HS-27A (cell line): ENCODE measurements at places on chromosomes 12 and 14.

DNA sequence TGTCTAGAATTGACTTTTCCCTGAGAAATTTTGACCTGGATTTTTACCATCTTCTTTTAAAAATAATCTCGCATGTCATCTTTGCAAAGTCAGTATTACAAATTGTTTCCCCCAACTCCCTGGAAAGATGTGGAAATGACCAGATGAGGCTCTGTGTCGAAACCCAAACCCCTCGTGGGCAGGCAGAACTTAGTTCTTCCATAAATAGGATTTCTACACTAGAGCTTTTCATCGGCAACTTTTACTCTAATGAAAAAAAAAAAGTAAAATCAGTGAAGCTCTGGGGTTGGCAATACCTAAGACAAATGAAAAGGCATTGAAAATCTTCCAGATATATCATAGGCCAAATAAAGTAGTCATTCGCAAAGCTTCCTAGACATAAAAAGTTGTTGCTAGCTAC, 17.0 kb downstream of the SSPN start:
- no peak for DNase-seq

- DNase-seq: no peak
These were observed 49.4 kb downstream of the FERMT2 start for GRCh38 chr14:52901357-52901980.

DNA sequence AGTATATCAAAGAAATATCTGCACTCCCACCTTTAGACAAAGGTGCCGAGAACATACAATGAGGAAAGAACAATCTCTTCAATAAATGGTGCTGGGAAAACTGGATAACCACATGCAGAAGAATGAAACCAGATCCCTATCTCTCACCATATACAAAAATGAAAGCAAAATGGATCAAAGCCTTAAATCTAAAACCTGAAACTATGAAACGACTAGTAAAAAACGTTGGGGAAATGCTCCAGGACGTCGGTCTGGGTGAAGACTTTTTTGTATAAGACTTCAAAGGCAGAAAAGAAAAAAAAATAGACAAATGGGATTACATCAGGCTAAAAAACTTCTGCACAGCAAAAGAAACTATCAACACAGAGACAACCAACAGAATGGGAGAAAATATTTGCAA, 83.8 kb downstream of the PPM1A start:
- DNase-seq: no peak

DNA sequence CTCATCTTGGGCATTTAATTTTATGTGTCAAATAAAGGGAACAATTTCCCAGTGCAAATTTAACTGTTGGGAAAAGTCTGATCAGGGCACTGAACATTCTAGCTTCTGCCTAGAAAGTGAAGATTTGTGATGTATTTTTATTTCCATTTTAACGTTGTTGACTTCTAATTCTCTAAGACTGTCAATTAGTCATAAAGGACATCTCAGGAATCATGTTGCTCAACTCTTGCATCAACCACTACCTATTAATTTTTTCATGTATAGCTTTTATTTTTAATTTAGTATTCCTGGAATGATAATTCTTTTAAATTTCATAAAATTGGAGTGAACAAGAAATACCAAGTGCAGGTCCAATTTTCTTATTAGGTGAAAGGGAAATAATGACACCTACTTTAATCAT, 87.9 kb upstream of the METAP2 start:
- DNase-seq: no peak

- DNase-seq: no peak
These were observed 35.2 kb downstream of the UBE3B start for GRCh38 chr12:109512608-109513007.

GRCh38 chr12:45575417-45575816, 154.1 kb upstream of the ARID2 start:
- DNase-seq: no peak

- no peak for DNase-seq
These were observed 17.5 kb downstream of the APPL2 start for GRCh38 chr12:105218434-105218833.

GRCh38 chr12:117481470-117481869, 120.0 kb upstream of the NOS1 start:
- no peak for DNase-seq

- DNase-seq: no peak
These were observed 108.8 kb downstream of the PRKCH start for GRCh38 chr14:61430066-61430757.

DNA sequence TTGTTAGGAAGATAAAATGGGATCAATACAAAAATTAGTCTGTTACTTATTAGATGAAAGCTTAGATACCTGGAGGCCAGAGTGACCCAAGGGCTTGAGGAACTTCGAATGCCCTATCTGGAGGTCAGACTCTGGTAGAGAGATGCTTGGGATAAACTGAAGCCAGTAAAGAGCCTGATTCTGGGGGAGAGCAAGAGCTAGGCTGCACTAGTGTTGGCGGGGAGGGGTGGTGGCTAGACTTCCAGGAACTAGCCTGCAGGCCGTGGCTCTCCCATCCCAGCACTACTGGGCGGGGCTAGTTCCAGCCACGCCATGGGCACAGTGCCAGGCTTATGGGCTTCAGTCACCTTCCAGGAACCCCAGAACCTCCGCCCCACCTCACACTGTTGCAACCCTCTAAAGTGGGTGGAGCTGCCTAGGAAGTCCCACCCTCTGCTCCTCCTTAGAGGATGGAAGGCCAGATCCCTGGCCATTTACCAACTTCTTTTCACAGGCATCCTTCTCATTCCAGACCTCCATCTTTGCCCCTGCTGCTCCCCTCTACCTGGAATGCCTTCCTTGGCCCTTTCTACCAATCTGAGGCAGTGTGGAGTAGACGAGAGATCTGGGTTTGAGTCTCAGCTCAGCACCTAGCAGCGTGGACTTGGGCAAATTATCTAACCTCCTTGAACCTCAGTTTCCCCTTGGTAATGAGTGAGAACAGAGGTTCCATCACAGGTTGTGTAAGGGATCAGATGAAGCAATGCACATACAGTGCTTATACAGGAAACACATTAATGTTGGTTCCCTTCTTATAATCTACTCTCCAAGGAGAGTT, 6.3 kb upstream of the NFE2 start:
- DNase-seq: peak; percentile 72

GRCh38 chr12:130573235-130573634, 142.9 kb downstream of the RIMBP2 start:
- DNase-seq: no peak

DNA sequence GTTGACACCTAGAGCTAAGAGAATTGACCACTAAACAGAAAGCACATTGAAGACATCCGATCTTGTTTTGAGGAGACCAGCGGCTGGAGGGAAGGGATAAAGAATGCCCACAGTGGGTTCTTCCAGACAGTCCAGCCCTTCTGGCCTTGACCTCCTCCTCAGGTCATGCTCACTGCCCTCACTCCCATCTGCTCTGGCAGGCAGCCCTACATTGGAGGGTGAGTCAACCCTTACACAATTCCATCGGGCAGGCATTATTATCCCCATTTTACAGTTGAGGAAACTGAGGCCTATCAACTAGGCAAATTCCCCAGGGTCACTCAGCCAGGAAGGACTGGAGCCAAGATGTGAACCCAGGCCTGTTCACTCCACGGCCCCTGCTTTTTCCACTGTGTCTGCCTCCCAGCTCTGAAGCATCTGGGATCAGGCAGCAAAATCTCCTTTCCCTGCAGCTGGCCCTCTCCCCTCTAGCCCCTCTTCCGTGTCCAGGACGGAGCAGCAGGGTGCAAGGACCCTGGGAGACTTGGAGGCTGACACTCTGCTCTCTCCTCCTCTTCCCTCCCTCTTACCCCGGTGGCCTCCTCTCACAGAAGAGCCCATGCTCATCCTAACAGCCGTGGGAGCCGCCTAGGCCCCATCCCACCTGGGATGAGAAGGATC, 5.3 kb downstream of the SCNN1A start:
- no peak for DNase-seq

DNA sequence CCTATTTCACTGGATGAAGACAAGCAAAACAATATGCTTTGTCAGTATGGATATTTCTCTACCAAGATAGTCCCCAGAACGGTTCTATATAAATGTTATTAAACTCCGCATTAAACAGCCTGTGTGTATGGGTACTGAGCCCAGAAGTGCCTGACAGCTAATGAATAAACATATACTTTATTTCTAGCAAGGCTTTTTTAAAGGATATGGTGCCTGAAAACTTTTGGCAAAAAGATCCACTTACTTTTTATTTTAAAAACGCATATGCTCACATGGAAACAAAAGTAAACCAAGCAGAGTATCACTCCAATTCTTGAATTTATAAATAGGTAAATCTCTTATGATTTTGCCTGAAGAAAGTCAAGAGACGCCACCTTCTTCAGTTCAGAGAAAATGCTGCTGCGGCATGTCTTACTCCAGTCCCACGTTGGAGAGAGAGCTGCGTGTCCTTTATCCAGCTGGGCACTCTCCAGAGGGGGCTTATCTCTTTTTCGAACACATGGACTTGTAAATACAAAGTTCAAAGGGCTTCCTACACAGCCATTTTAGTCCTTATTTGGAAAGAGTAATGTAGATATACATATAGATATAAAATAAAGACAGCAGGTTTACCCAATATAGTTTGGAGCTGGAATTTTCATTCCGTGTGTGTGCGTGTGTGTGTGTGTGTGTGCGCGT, 264.2 kb downstream of the ADAMTS20 start:
- DNase-seq: no peak

DNA sequence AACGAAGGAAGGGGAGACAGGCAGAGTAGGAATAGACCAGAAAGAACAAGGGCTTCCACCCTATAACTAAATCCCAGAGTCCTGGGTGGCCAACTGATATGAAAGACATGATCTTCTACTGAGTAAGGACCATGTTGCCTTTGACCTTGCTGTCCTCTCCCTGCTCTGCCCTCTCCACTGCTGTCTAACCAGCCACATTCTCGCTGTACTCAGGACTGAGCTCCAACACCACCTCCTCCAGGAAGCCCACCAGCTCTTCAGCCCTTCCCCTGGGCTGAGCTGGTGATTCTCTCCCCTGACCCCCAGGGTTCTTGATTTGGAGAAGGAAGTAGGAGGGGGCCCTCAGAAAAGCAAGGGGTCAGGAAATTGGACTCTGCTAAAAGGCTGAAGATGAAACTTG, 159.2 kb downstream of the DICER1 start:
- DNase-seq: no peak

GRCh38 chr14:77682158-77682553, 25.7 kb downstream of the ALKBH1 start:
- DNase-seq: no peak

DNA sequence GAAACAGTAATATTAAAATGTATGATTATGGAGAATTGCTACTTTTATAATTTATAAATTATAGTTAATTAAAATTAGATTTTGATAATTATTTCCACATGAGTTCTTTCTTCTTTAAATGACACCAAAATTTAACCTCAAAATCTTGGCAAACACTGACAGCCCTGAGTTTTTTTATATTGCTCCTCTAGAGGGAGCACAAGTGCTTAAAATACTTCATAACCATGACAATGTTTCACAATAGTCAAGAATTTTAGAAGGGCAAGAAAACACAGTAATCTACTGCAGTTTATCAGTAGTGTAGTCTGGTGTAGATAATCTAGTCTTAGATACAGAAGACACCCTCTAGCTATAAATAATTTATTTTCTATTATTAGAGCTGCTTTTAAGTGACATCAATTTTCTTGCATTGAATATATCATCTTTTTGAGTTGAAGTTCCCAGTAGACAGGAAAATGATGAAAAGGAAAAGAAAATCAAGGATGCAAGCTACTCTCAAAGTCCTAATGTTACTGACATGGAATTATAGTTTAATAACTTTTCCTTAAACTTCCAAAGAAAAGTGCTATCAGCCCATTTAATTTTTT, 14.3 kb upstream of the PTGER2 start:
- peak; percentile 29 for DNase-seq

GRCh38 chr12:110289044-110289710, 8.1 kb downstream of the ATP2A2 start:
- DNase-seq: no peak

DNA sequence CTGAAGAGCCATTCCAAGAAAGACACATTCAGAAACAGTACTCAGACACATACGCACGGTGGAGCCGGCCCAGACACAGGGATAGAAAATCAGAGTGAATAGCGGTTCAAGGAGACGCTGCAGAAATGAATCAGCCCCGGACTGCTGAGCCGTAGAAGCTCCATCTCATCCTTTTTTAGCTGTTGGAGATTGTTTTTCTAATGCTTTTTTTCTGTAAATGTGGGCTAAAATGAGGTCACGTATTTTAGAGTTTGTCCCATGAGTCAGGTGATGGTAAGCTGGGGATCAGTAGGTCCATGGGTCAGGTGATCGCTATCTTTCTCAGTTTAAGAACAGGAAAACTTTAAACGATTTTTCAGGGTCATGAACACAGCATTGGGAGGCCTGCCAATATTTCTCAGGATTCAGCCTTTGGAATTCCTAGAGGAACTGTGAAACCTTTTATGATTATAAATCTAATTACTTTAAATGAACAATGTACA, 202.4 kb downstream of the ITPR2 start:
- DNase-seq: peak; percentile 91

DNA sequence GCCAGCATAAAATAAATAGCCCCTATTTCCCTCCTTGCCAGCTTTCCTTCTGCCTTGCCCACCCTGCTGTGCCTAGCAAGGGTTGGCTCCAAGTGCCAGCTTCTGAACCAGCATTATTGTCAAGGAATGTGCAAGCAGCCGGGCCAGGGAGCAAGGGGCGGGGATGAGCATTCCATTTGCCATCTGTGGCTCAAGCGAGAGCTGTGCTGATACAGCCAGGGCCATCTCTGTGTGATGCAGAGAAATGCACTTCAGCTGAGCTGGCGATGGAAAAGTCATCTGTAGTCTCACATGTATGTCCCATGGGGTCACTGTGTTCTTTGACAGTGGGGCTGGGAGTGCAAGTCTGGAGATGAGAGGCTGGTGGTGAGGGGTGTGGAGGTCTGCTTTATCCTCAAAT, 137.3 kb downstream of the SUDS3 start:
- peak; percentile 17 for DNase-seq

- no peak for DNase-seq
These were observed 11.8 kb upstream of the MYBPC1 start for GRCh38 chr12:101582937-101583336.

DNA sequence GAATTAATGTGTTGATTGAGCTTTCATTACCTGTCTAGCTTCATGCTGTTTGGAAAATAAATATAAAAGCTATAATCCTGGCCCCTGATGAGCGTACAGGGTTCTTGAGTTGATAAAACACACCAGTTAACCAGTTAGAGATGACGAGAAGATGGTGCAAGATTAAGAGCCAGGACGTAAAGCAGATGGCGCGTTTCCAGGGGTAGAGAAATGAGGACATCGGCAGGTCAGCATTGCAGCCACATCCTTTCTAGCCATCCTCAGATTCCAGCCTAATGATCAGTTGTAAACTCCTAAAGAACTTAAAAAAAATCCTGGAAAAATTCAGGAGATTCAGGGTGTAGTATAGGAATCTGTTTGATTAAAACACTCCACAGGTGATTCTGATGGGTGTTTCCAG, 203.7 kb downstream of the CACNA1C start:
- no peak for DNase-seq
